ENCODE measurements at places on chromosomes 2 and 18.
A peak's percentile ranks its signal among the peaks of the same experiment; 100 is the strongest.

GRCh38 chr2:102294802-102295489 is 16.4 kb upstream of the IL1RL1 start:
- DNase-seq, result peak; percentile 75

GRCh38 chr2:98747888-98748287 is 17.0 kb upstream of the MGAT4A start:
- DNase-seq, result no peak

GRCh38 chr2:3633089-3633981 is 24.7 kb upstream of the ALLC start:
- peak; percentile 23 for DNase-seq

- no peak for DNase-seq
Observed at GRCh38 chr18:48186131-48186766, 222.9 kb downstream of the ZBTB7C start.

Data from GM23248 (cell line).